ENCODE measurements at places on chromosomes 7 and 10. TPM values are rescaled to one million over a fixed set of nuclear protein-coding genes. Genes with fewer than 3 reads are reported as not detected.

- DNase-seq, result no peak
Observed at GRCh38 chr10:7046615-7047014, 364.2 kb downstream of the SFMBT2 start.

AKR1C8 gene
- 0.86 TPM for total RNA-seq

- DNase-seq, result no peak
Observed at GRCh38 chr10:76236356-76236755, 804.9 kb downstream of the LRMDA start.

DNA sequence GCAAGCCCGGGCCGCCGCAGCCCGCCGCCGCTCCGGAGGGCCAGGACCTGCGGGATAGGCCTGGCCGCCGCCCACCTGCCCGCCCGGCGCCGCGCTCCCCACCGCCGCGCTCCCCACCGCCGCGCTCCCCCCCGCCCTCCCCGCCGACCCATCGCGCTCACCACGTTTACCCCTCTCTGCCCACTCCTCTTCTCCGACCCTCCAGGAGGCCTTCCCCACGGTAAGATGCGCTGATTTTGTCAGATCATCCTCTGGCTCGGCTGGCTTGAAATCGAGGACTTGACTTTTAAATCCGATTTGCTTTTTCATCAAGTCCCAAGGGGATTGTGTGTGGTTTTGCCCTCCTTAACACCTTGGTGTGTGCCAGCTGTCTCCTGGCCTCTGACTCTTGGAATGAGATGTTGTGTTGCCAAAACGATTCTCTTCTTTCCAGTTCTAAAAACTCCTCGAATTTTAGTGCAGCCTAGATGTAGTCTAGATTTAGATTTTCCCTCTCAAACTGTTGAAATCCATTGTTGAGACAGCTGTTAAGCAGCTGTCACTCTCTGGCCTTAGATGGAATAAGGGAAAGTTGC lies 738 bp downstream of the POM121 start:
- no peak for DNase-seq
